Heart left ventricle (tissue), 16 donors: ENCODE measurements at places on chromosomes 16 and 17.

GRCh38 chr16:84124257-84125073 lies 7.7 kb upstream of the MBTPS1 start:
- DNase-seq: no peak

- DNase-seq: no peak
Observed at GRCh38 chr17:77640916-77641605, 317.4 kb upstream of the TNRC6C start.

GRCh38 chr16:71645450-71645849 lies 19.5 kb downstream of the MARVELD3 start:
- no peak for DNase-seq

DNA sequence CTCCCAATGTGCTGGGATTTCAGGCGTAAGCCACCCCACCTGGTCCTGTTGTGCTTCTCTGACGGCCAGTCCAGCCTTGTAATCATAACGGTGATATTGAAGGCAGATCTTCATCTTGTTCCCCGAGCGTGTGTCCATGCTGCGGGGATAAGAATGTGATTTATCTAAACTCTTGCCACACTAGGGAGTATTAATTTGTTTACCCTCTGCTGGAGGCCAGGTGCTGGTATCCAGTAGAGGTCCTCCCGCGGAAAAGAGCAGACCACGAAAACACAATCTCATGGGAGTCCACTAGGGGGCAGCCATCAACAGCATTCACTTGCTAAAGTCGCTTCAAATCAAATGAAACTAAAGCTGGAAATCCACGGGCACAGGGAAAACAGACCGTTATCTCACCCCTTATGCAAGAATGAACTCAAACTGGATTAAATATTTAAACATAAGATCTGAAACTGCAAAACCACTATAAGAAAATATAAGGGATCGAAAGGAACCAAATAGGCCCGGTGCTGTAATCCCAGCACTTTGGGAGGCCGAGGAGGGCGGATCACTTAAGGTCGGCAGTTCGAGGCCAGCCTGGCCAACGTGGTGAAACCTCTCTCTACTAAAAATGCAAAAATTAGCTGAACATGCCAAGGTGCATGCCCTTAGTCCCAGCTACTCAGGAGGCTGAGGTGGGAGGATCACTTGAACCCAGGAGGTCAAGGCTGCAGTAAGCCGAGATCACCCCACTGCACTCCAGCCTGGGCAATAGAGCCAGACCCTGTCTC lies 22.3 kb upstream of the RBBP6 start:
- peak; percentile 68 for DNase-seq

DNA sequence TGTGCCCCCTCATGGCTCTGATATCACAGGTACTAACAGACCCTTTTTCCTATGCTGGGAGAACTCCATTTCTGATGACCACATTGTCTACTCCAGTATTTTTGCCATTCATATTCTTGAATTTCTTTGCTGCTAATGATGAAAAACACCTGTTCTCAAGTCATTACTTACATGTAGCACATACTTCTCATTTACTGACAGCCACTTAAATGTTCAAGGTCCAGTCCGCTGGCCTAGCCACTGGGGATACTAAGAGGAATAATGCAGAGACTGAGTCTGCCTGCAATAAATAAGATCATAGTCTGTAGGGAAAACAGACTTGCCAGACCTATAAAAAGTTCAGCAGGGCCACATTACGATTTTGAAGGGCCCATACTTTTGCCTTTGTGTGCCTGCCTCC lies 27.5 kb downstream of the TEX14 start:
- DNase-seq: no peak

- DNase-seq: no peak
Observed at GRCh38 chr17:9018726-9019125, 2.6 kb upstream of the NTN1 start.

GRCh38 chr16:4532238-4532637 lies 6.3 kb downstream of the CDIP1 start:
- no peak for DNase-seq

- DNase-seq: no peak
Observed at GRCh38 chr16:58507195-58507962, 7.4 kb downstream of the NDRG4 start.

DNA sequence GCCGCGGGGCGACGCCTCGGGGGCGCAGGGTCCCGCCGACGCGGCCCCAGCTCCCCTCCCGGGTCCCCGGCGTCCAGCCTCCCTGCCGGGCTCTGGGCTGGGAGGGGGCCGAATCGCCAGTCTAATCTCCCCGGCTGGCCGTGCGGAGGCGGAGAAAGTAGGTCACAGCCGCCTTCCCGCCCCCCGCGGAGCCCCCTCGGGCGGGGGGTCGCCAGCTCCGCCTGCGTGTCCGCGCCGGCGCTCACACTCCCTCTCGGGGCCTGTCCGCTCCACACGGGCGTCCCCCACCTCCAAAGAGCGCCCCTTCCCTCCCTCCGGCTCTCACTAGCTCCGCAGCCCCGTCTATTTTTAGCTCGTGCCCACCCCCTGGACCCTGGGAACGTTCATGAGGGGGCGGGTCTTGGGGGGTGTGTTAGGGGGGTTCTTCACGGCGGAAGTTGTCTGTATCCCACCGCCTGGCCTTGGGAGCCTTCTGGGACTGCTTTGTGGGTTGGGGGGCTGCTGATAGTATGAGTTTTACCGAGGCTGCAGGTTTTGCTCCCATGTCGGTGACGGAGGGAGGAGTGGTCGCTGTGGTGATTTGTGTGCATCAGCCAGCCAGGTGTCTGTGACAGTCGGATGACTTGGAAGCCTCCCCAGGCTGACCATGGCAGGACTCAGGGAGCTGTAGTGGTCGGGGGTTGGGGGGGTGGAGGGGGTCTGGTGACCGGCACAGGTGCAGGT lies 1.1 kb downstream of the ATP1B2 start:
- peak; percentile 33 for DNase-seq

GRCh38 chr17:76014100-76014924 lies 12.8 kb downstream of the EVPL start:
- DNase-seq: peak; percentile 64

GRCh38 chr16:70601576-70602575 lies 44.5 kb upstream of the IL34 start:
- no peak for DNase-seq

GRCh38 chr17:33142705-33143299 lies 150.3 kb downstream of the ASIC2 start:
- no peak for DNase-seq

DNA sequence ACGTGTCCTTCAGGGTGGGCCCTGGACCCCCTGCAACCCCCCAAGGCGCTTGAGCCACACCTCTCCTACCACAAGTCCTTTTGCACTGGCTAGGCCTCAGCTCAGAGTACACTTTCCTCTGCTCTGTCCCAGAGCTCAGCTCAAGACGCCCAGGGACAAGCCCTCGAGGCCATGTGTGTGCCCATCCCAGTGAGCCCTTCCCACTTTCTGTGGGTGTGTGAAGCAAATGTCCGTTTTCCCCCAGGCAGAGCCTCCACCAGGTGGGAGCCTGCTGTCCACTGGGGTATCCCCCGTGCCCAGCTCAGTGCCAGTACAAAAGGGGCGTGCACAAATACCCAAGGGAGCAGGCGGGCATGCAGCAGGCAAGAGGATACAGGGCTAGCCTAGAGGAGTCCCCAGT lies 18.4 kb downstream of the KIFC3 start:
- DNase-seq: no peak

DNA sequence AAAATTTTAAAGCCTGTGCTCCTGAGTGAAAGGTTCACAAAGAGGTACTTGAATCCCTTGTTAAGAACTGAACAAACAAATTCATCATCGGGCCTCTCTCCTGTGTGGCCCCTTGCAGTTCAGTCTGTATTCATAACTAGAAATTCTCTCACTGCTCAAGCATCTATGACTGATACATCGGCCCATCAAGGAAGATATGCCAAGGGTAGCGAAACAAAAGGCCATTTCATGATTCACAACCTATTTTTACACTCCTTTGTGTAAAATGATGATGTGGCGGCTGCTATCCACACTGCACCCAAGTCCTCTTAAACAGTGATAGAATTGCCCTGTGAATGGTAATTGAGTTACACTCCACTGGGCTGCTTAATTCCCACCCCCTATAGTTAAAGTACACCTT lies 204.6 kb downstream of the STX8 start:
- no peak for DNase-seq

GRCh38 chr17:31251105-31251969 lies 45.7 kb downstream of the OMG start:
- DNase-seq: no peak

DNA sequence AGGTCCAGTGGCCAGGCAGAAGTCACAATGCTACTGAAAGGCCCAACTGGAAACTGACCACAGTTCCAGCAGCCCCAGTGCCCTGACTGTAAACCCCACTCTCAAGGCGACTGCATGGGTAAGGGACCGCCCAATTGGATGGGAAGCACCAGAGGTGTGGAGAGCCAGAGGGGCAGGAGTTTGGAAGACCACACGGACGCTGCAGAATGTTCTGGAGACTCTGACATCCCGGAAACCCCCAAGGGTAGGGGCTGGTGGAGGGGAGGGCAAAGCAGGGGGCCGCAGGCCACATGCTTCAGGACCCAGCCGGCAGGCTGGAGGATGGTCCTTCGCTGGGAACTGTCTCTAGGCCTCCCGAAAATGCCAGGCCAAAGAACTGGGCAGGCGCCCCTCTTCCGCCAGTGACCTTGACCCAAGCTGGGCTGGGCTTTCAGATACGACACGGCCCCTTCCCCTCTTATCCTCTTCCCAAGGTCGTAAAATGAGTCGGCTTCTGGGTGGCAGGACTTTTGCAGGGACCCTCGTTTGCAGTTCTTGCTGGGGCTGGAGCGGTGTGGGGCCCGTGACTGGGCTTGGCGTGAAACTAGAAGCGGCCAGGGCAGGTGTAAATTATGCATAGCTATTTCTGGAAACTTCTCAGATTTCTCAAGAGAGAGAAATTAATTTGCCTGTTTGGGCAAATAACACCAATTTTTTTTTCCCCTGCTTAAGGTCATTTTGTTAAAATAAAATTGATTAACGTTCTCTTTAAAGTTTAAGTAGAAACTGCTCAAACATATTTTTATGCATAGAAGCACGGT lies 110.2 kb downstream of the C16orf78 start:
- DNase-seq: no peak

DNA sequence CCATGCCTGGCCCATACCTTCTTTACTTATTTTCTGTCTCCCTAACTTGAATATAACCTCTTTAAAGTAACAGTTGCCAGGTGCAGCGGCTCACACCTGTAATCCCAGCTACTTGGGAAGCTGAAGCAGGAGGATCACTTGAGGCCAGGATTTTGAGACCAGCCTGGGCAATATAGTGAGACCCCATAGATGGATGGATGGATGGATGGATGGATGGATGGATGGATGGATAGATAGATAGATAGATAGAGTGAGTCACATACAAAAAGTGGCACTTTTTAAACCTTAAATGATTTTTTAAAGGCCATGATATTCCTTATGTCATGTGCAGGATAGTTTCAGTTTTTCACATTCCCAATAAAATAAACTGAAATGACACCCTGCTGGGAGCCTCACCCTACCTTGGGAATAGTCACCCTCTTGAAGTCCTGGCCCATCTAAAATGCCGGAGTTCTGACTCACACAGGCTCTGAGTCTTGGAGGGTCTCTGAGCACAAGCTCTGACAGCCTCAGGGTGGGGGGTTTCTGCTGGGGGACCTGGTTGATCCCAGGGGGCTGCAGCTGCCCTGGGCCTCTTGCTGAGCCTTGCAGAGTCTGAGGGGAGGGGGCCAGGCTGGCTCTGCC lies 26.2 kb downstream of the CPNE2 start:
- DNase-seq: no peak

- DNase-seq: no peak
Observed at GRCh38 chr17:68033636-68034451, 1.7 kb upstream of the KPNA2 start.

- DNase-seq: no peak
Observed at GRCh38 chr16:50550035-50550434, 1.8 kb downstream of the NKD1 start.

DNA sequence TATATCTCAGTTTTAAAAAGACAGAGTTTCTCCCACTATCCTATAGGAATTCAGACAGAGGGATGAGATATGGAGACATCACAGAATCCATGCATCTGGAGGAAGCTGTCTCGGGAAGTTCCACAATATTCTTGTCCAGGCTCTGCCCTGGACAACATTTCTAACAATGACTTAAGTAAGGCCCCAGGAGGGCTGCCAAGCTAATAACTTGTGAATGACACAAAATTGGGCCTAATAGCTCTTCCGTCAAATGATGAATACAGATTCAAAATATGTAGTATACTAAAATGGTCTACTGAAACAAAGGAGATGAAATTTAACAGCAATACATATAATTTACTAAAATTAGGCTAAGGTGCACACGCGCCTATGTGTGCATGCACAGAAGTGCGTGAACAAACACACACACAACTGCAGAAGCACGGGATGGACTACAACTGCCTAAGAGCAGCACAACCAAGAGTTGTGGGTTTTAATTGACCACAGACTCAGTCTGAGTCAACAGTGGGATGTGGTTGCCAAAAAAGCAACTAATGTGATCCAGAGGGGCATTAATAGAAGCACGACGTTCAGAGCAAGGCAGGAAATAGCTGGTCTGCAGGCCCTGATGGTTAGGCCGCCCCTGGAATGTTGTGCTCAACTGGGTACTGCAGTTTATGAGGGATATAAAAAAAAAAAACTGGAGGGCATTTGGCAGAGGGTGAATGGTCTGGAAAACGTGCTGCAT lies 26.3 kb upstream of the HS3ST2 start:
- DNase-seq: no peak

DNA sequence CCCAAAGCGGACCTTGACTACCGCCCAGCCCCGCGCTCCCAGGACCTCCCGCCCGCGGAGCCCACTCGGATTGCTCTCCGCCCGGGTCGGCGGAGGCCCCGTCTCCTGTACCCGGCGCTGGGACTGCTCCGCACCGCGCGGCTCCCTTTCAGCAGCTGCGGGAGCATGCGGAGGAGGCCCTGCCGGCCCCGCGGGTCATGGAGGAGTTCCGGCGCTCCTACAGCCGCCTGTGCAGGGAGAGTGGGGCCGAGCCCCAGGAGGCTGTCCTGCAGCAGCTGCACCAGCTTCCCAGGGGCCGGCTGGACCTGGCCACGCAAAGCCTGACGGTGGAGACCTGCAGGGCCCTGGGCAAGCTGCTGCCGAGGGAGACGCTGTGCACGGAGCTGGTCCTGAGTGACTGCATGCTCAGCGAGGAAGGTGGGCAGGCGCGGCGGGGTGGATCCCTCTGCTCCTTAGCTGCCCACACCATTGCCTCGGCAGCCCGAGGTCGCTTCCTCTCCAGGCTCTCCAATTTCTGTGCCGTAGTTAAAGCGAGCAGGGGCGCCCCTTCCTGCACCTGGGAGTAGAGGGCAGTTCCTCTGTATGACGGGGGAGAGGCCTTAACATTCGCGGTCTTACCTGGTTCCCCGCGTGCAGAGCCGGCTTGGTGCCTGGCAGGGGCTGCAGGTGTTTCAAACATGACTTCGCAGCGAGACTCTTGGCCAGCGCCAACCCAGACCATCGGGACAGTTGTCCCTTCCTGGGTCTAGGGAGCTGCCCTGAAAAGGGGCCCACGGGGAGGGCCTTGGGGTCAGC lies 539 bp downstream of the LRRC45 start:
- DNase-seq: no peak

- no peak for DNase-seq
Observed at GRCh38 chr17:65362826-65363225, 198.6 kb downstream of the AXIN2 start.

- no peak for DNase-seq
Observed at GRCh38 chr17:78376161-78376560, 2.3 kb upstream of the PGS1 start.
